ENCODE measurements at places on chromosomes 11 and 22.

GRCh38 chr11:72002841-72003775 lies 4.4 kb downstream of the IL18BP start:
- H3K4me3 ChIP-seq, result no peak overlapping the region
- H3K4me1 ChIP-seq, result no peaks in the 10 kb centered on the region
- peaks cover 53% of the 10 kb centered on the region for H3K36me3 ChIP-seq
- no peaks in the 10 kb centered on the region for H3K27me3 ChIP-seq
- no peak overlapping the region for H3K27ac ChIP-seq

DNA sequence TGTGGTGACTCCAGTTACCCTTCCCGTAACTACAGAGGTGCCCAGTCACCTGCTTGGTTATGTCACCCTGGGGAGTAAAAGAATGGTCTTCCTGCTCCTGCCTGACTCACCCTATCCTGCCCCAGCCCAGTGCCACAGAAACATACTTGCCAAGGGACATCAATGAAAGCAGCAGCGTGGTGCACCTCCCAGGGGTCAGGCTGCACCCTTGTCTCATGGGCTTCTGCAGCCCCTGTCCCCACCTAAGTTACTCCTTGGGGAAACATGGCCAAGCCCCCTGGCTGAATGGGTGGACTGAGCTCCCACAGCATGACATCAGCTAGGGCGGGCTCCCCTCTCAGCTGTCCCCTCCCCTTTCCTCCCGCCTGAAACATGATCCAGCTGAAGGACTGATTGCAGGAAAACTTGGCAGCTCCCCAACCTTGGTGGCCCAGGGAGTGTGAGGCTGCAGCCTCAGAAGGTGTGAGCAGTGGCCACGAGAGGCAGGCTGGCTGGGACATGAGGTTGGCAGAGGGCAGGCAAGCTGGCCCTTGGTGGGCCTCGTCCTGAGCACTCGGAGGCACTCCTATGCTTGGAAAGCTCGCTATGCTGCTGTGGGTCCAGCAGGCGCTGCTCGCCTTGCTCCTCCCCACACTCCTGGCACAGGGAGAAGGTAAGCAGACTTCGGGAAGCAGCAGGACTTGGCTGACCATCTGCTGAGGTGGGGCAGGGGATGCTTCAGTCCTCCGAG lies at the start of gene HTR3A:
HTR3A (plus strand) TSS at position 368 of the 730 bp plus-strand sequence; CDS start at position 586, 218 bp downstream.
- peak; percentile 34 for DNase-seq
- peaks cover 6% of the 10 kb centered on the region for H3K4me1 ChIP-seq
- no peaks in the 10 kb centered on the region for H3K27me3 ChIP-seq

DNA sequence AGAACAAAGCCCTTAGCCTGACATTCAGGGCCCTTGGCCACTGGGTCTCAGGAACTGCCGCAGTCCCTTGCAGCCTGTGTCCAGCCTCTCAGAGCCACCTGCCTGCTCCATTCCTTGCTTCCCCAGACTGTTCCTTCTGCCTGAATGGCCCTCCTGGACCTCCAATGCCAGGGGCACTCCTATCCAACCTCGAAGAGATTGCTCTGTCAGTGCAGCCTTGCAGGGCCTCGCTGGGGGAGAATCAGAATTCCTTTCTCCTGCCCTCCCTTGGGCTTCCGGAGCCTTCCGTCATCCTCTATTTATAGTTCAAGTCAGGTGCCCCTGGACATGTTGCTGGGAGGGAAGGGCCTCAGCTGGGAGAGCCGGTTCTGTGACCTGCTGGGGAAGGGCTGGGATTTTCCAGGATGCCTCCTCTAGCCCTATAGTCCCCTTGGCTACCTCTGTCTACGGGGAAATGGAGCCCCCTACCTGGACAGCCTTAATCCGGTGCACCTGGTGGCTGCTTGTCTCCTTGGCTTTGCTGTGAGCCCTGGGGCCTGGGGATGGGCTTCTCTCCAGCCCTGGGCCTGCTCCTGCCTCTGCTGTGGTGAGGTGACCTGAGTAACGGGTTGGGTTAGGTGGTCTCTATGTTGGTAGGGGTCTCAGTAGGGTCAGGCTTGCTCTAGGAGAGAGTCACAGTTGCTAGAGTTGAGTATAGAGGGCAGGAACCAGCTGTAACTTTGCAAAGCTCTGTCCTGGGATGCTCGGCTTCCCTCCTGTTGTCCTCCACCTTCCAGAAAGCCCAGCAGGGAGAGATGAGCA lies 45.9 kb upstream of the SYT7 start:
- no peak overlapping the region for H3K4me3 ChIP-seq
- no peak overlapping the region for H3K27ac ChIP-seq
- peaks cover 9% of the 10 kb centered on the region for H3K27me3 ChIP-seq
- DNase-seq, result no peak
- H3K4me1 ChIP-seq, result no peaks in the 10 kb centered on the region

GRCh38 chr11:63660972-63661371 lies 10.2 kb downstream of the ATL3 start:
- no peak overlapping the region for H3K27ac ChIP-seq
- H3K4me1 ChIP-seq, result peaks cover 79% of the 10 kb centered on the region
- H3K27me3 ChIP-seq, result no peaks in the 10 kb centered on the region
- H3K4me3 ChIP-seq, result no peak overlapping the region
- H3K36me3 ChIP-seq, result peaks cover 10% of the 10 kb centered on the region

DNA sequence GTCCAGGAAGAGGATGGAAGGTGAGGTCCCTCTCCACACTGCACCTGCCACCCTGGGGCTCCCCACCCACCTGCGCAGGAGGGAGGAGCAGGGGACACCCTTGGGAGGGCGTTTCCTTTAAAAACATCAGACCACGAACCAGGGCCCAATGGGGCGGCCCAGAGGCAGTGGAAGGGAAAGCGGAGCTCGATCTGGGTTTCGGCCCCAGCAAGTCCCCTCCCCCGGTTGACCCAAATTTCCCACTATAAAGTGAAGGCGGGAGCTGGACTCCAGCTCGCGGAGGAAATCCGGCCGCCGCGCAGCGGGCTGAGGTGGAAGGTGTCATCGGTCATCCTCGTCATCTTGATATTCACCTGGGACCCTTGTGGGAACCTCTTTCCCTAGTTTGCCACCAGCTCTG lies 99.3 kb downstream of the WNT7B start:
- no peaks in the 10 kb centered on the region for H3K36me3 ChIP-seq
- peak; percentile 11 for DNase-seq
- no peaks in the 10 kb centered on the region for H3K27me3 ChIP-seq
- H3K4me3 ChIP-seq, result no peak overlapping the region
- H3K27ac ChIP-seq, result no peak overlapping the region

DNA sequence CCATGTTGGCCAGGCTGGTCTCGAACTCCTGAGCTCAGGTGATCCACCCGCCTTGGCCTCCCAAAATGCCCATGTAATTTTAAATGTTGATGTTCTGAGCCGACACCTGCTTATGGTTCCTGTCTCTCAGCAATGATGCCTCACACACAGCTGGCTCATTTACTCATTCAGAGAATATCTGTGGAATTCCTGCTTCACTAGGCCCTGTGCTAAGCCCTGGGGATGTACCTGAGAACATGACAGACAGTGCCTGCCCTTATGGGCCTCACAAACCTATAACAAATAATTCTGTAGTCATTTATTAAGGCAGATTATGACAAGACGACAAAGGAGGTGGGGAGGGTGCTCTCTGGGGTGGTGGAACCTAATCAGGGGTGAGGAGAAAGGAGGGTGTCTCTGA lies 93.7 kb downstream of the PRR5L start:
- no peak overlapping the region for H3K4me3 ChIP-seq
- no peaks in the 10 kb centered on the region for H3K36me3 ChIP-seq
- no peaks in the 10 kb centered on the region for H3K4me1 ChIP-seq
- DNase-seq, result no peak
- H3K27ac ChIP-seq, result no peak overlapping the region

- H3K27ac ChIP-seq, result no peak overlapping the region
- H3K27me3 ChIP-seq, result no peaks in the 10 kb centered on the region
- H3K4me1 ChIP-seq, result no peaks in the 10 kb centered on the region
- H3K4me3 ChIP-seq, result no peak overlapping the region
- no peaks in the 10 kb centered on the region for H3K36me3 ChIP-seq
Measured at GRCh38 chr11:134755535-134755934, 343.5 kb upstream of the B3GAT1 start.

- no peak for DNase-seq
- H3K36me3 ChIP-seq, result no peaks in the 10 kb centered on the region
- H3K27ac ChIP-seq, result no peak overlapping the region
Measured at GRCh38 chr22:41915786-41916493, 1.1 kb upstream of the SHISA8 start.

DNA sequence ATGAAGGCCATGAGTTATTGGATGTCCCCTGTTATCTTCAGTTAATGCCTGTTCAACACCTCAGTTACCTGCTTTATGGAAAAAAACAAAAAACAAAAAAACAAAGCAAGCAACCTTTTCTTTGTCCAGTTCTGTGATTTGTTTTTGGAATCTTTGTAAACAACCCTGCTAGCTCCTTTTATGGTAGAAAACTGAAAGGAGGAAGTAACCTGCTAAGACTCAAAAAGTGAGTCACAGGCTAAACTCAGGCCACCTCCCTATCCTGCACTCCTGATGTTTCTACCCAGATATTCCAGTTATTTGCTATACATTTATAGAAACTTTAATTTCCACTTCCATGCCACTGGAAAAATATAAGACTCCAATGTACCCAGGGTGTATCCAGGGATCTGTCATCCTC lies 20.6 kb upstream of the TLCD5 start:
- H3K27ac ChIP-seq, result no peak overlapping the region
- no peak for DNase-seq
- H3K4me1 ChIP-seq, result no peaks in the 10 kb centered on the region
- no peaks in the 10 kb centered on the region for H3K36me3 ChIP-seq

- H3K27ac ChIP-seq, result peak overlapping the region; percentile 65
- H3K4me3 ChIP-seq, result no peak overlapping the region
- H3K4me1 ChIP-seq, result peaks cover 46% of the 10 kb centered on the region
- peak; percentile 64 for DNase-seq
Measured at GRCh38 chr11:35281169-35281688, 138.1 kb downstream of the SLC1A2 start.

DNA sequence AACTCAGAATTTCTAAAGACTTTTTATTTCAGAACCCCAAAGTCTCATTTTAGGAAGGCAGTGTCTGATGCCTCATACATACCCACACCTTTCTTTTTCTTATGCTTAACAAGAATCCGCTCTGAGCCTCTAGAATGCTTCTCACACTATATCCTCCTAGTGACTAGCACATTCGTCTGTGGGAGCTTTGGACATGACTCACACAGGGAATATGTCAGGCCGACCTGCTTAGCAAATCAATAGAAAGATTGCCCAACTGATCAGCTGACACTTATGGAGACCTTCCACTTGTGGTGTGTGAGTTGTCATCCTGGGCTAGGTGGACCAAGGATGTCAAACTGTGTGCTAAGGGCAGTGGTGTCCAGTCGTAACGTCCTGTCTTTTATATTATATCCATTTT lies 129.9 kb upstream of the TTC12 start:
- no peak overlapping the region for H3K4me3 ChIP-seq
- H3K36me3 ChIP-seq, result no peaks in the 10 kb centered on the region
- H3K27me3 ChIP-seq, result no peaks in the 10 kb centered on the region
- H3K4me1 ChIP-seq, result peaks cover 7% of the 10 kb centered on the region
- no peak overlapping the region for H3K27ac ChIP-seq

DNA sequence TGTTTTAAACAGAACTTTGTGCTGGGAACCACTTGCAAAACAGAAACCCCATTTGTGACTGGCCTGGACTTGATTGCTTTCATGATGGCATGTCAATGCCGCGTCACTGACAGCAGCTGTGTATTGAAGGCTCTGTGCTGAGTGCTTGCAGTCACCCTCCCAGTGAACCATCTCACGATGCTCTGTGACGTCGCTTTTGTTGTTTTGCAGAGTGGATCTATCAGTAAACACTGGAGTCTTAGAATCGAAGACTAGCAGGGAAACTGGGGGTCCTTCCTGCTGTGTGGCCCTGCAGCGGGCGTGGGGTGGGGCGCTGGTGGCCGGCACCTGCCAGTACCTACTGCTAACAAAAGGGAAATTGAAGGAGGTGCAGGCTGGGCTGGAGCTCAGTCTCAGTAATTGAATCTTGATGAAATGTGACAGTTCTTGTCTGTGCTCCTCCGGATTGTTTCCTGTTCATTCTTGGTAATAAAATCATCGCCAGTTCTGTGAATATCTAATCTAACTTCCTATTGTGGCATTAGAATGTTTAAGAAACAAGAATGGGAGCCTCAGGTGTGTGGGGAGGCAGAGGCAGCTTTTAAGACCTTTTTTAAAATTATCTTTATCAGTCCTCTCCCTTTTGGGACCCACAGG lies 50.5 kb upstream of the PARVG start:
- no peak overlapping the region for H3K27ac ChIP-seq
- H3K4me1 ChIP-seq, result no peaks in the 10 kb centered on the region
- H3K27me3 ChIP-seq, result no peaks in the 10 kb centered on the region
- no peaks in the 10 kb centered on the region for H3K36me3 ChIP-seq
- H3K4me3 ChIP-seq, result no peak overlapping the region

DNA sequence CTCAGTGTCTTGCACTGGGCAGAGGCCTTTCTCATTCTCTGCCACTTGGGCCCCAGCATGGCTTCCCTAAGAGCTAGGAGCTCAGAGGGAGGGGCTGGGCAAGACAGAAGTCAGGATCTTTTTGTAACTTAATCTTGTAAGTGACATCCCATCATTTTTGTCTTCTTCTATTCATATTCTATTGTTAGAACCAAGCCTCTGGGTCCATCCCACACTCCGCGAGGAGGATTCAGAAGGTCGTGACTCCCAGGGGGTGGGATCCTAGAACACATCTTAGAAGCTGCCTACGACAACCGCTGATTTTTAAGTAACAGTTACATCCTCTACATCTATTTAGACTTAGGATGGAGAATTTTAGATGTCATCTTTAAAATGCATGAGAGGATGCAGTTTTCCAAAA lies 1.5 kb upstream of the IL17RA start:
- no peak overlapping the region for H3K4me3 ChIP-seq
- no peaks in the 10 kb centered on the region for H3K27me3 ChIP-seq
- H3K36me3 ChIP-seq, result no peaks in the 10 kb centered on the region
- no peak overlapping the region for H3K27ac ChIP-seq
- peak; percentile 1 for DNase-seq
- peaks cover 26% of the 10 kb centered on the region for H3K4me1 ChIP-seq

DNA sequence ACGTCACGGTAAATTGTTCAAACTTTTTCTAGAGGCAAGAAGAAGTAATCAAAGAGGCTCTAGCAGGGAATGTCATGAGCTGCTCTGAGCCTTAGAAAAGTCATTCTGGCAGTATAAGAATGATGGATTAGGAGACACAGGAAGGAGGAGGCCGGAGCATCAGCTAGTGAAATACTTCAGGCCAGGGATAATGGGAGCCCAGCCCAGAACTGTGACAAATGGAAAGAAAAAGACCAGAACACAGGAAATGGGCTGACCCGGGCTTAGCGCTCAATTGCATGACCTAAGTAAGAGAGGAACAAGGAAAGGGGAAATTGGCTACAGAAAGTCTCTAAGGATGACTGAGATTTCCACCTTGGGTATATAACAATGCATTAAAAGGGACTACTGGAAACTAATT lies 108.6 kb downstream of the LARGE1 start:
- no peaks in the 10 kb centered on the region for H3K4me1 ChIP-seq
- H3K36me3 ChIP-seq, result no peaks in the 10 kb centered on the region
- DNase-seq, result peak; percentile 67
- H3K27ac ChIP-seq, result peak overlapping the region; percentile 3

GRCh38 chr11:120773501-120774031 lies 250.3 kb upstream of the TBCEL start:
- no peak overlapping the region for H3K27ac ChIP-seq
- H3K4me1 ChIP-seq, result no peaks in the 10 kb centered on the region
- no peaks in the 10 kb centered on the region for H3K36me3 ChIP-seq
- H3K27me3 ChIP-seq, result no peaks in the 10 kb centered on the region

Data from tibial artery (tissue), 4 donors.